ENCODE measurements at places on chromosomes 2 and 18. TPM values are rescaled to one million over a fixed set of nuclear protein-coding genes. Genes with fewer than 3 reads are reported as not detected.

DNA sequence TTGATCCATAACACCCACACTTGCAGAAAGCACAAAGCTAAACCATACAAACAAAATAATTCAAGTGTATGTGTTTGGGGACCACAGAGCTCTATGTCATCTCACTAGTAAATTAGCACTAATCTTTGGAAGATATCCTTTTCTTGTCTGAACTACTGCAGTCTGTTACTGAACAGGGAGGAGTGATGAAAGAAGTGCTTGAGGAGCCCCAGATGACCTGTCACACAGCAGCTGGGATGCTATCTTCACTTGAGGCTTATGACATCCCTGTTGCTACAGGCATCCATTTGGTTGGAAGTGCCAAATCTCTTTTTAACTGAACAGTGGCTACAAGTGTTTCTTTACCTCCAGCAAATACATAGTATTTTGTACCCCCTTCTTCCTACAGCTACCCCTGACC is 386.3 kb upstream of the CHAC2 start:
- no peak overlapping the region for H3K27ac ChIP-seq
- DNase-seq: no peak
- H3K4me3 ChIP-seq: no peak overlapping the region
- H3K4me1 ChIP-seq: no peaks in the 10 kb centered on the region

GLI2 gene
- total RNA-seq: 3.3 TPM

GRCh38 chr2:30626397-30626796 is 179.4 kb downstream of the LCLAT1 start:
- no peak for DNase-seq
- H3K36me3 ChIP-seq: no peaks in the 10 kb centered on the region
- no peak overlapping the region for H3K27ac ChIP-seq
- no peaks in the 10 kb centered on the region for H3K27me3 ChIP-seq
- H3K4me3 ChIP-seq: no peak overlapping the region

DNA sequence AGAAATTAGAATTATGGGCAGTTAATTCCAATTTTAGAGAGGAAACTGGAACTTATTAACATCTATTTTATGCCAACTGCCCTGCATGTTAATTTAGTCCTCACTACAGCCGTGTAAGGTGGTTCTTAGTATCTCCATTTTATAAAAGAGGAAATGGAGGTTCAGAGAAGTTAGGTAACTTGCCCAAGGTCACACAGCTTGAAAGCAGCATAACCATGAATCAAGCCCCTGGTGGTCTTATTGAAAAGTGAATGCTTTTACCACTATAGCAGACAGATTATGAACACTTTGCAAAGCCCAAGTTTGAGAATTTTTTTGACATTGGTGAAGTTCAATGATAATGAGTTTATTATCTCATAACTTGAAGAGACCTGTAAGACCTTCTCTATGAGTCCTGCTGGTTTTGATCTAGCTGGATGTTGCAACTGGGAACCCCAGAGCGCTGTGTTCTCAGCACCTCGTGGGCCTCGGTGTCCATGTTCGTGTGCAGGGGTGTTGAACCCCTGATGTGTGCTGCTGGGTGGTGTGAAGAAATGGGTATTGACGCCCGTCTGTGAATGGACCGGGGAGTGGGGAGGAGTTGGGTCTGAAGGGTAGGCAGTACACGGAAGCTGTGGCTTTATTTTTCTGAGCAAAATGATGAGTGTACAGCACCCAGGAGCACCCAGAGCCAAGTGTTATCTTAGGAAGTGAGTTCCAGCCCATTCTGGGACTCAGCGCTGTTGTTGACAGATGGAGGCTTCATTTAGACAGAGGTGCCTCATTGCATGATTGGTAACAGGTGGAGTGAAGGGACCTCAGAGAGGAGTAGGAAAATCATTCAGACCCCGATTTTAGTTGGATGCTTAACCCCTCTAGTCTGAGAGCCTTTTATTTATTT is 9.7 kb downstream of the GREB1 start:
- no peaks in the 10 kb centered on the region for H3K36me3 ChIP-seq
- H3K4me1 ChIP-seq: no peaks in the 10 kb centered on the region
- peaks cover 18% of the 10 kb centered on the region for H3K27me3 ChIP-seq
- H3K27ac ChIP-seq: no peak overlapping the region
- DNase-seq: no peak
- H3K4me3 ChIP-seq: no peak overlapping the region

DNA sequence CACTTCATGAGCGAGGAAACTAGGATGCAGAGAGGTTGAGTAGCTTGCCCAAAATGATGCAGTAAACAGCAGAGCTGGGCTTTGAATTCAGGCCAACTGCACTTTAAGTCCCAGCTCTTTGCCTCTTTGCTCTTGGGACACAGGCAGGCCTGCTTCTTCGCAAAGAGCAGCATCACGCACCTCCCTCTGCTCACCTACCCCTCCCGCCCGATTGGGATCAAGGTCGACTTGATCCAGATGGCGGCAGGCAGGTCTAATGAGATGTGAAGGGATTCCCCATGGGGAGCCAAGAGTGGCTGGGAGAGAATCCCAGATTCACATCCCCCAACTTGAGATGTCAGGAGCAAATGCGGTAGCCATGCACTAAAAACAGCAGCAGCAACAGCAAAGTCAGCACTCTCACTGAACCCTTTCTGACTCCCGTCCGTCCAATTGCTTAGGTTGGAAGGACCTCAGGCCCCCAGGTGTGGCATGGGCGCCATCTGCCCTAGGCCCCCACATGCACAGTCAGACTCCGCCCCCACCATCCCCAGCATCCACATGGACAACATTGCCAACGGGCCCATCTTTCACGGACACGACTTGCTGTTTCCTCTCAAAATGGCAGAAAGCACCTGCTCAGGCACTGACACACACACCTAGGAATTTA is 84.3 kb upstream of the MAP4K4 start:
- no peak overlapping the region for H3K4me3 ChIP-seq
- H3K27ac ChIP-seq: no peak overlapping the region
- no peaks in the 10 kb centered on the region for H3K36me3 ChIP-seq
- H3K4me1 ChIP-seq: peaks cover 9% of the 10 kb centered on the region
- no peak for DNase-seq
- H3K27me3 ChIP-seq: no peaks in the 10 kb centered on the region

DNA sequence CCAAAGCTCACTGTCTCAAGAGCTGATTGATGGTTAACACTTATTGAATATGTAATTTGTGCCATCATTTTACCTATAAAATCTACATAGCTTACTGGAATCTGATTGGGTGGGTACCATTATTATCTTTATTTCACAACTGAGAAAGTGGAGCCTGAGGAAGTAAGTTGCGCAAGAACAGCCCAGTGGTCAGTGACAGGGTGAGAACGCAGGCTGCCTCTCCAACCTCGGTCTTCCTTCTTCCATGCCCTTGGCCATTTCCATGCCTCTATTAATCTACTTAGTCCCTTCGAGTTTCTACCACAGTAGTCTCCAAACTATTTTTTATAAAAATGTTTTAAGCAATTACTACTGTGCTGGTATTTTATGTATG is 390.9 kb upstream of the VWC2L start:
- no peak overlapping the region for H3K4me3 ChIP-seq
- no peaks in the 10 kb centered on the region for H3K27me3 ChIP-seq
- peak overlapping the region; percentile 42 for H3K27ac ChIP-seq

Data from fibroblast of lung (primary cell).